ENCODE measurements at places on chromosomes 16 and 17.
A peak's percentile ranks its signal among the peaks of the same experiment; 100 is the strongest.

- DNase-seq, result peak; percentile 78
Observed at GRCh38 chr17:17156107-17156506, 50.0 kb downstream of the PLD6 start.

- DNase-seq, result no peak
Observed at GRCh38 chr17:43935926-43936261, 6.4 kb downstream of the PPY start.

- DNase-seq, result no peak
Observed at GRCh38 chr16:85943711-85944110, 44.7 kb downstream of the IRF8 start.

- DNase-seq, result no peak
Observed at GRCh38 chr17:43581130-43581529, 35.0 kb upstream of the ETV4 start.

DNA sequence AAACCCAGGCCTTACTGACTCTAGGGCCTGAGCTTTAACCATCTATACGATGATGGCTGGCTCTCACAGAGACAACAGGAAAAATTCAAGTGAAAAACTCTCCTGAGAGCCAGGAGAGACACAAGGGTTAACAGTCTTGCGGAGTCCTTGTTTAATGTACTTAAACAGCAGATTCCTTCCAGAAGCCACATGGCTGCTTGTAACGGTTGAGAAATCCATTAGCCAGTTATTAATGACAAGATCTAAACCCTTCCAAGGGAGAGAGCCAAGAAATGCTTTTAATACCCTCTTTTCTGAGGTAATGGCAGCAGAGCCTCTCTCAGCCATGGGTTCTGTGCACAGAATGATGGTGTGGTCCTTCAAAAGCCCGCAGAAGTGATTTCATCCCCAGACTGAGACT, 5.2 kb upstream of the ALDOA start:
- DNase-seq, result no peak

DNA sequence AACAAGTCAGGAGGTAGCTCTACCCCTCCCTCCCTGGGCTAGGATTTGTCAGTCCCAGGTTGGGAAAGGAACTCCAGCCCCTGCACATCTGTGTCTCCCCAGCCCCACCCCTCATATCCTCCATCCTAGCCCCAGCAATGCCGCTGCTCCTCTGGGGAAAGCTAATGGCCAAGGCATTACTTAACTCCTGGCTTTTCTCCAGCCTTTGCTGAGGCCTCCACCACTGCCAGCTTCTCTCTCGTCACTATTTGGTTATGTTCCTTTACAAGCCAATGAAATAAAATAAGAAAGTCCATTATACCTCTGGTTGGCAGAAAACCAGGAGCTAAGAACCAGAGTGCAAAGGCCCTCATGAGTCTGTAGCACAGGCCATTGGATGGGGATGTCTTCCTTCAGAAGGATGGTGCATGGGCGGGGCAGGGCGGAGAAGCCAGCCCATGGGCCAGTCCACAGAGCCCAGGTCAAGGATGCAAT, 171.0 kb downstream of the CCDC182 start:
- peak; percentile 32 for DNase-seq

- no peak for DNase-seq
Observed at GRCh38 chr17:13704333-13704732, 102.6 kb upstream of the HS3ST3A1 start.

GRCh38 chr17:51668963-51669246, 408.6 kb downstream of the UTP18 start:
- DNase-seq, result no peak

DNA sequence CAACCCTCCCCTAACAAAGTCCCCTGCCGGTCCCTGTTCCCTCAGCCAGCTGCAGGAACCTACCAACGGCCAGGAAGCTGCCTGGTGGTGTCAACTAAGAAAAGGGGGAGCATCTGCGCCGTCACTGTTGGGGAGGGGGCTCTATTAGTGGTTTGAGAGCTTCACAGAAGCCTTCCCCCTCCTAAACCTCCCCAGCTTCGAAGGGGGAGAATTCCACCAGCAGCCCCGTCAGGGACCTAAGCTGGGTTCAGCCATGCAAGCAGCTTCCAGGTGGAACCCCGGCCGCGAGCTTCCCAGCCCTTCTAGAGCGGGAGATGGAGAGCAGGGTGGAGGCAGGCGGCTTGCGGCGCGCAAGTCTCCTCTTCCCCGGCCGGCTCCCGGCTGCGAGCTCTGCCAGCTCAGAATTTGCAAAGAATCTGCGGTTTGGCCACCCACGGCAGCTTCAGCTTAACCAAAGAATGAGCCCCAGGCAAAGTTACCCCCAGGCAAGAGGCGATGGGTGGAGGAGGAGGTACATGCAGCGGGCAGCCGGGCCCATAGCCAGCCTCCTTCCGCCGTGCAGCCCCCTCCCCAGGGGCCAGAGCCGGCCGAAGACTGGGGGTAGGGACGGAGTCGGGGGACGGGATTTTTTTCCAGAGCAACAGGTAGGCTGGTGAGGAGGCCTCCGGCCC, 33.7 kb downstream of the DDX19A start:
- DNase-seq, result peak; percentile 57

DNA sequence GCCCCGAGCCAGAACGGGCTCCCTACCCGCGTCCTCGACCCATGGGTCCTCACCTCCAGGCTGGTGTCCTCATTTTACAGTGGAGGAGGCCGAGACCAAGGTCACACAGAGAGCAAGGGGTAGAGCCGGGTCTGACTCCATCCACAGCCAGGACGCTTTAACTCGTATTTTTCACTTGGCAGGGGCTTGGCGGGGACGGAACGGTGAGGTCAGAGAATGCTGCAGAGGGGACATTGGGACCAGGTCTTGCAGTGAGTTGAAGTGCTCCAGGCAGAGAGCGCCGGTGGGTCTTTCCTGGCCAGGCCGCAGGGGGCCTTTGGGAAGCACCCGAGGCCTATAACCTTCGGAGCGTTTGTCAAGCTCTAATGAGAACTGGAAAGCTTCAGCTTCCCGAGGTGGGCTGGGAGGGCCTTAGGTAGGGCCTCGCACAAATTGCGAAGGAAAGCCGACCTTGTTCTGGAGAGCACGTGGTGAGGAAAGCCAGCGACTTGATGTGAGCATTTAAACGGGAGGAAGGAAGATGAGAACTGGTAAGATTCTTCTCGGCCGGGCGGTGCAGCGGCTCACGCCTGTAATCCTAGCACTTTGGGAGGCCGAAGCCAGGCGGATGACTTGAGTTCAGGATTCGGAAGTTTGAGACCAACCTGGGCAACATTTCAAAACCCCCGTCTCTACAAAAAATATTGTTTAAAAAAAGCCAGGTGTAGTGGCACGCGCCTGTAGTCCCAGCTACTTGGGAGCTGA, 908 bp upstream of the CLUH start:
- no peak for DNase-seq

- peak; percentile 58 for DNase-seq
Observed at GRCh38 chr16:87926246-87927194, 9.8 kb downstream of the CA5A start.

DNA sequence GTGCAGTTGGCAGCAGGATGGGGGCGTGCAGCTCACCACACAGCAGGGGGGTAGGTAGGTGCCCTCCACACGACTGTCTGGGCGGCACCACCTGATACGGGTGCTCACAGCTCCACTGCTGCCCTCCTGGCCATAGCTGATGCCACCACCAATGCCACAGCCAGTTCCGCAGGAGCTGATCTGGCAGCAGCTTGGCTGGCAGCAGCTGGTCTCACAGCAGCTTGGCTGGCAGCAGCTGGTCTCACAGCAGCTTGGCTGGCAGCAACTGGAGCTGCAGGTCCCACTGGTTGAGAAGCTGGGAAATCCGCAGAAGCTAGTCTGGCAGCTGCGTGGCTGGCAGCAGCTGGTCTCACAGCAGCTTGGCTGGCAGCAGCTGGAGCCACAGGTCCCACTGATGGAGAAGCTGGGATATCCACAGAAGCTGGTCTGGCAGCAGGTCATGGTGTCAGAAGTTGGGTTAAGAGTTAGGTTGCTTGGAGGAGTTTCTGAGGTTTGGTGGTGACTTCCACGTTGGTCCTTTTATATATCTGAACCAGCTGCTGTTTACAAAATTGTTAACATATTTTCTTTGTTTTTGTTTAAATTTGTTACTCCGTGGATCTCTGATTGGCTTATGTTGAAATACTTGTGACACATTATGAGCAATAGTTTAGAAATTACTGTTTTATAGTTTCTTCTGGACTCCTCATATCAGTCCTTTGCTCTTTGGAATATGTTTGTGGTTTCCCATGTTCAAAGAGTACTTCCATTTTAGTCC, at the start of gene KRTAP1-5:
Gene KRTAP1-5, minus strand, starts transcription at position 494 of the 757 bp plus-strand sequence. Its CDS starts 53 bp downstream, at position 441.
- no peak for DNase-seq

GRCh38 chr17:75843577-75844529, at the start of gene UNC13D:
UNC13D (minus strand) TSS chr17:75844404; CDS start chr17:75844337, 67 bp downstream.
- DNase-seq, result no peak

DNA sequence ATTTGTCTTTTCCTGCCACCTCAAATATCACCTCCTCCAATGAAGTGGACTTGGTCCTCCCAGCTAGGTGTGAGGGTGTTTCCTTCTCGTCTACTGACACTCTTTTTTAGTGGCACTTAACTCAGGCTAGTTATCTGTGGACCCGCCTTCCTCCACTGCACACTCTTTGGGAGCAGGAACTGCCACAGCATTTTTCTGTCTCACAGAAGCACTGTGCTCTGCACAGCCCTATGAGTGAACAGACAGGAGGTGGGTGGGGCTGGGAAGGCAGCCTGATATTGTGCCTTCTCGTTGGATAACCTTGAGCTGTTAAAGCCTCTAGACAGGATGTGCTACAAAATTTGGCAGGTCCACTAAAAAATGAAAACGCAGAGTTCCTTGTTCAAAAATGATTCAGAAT, 31.9 kb upstream of the HOXB13 start:
- DNase-seq, result no peak

DNA sequence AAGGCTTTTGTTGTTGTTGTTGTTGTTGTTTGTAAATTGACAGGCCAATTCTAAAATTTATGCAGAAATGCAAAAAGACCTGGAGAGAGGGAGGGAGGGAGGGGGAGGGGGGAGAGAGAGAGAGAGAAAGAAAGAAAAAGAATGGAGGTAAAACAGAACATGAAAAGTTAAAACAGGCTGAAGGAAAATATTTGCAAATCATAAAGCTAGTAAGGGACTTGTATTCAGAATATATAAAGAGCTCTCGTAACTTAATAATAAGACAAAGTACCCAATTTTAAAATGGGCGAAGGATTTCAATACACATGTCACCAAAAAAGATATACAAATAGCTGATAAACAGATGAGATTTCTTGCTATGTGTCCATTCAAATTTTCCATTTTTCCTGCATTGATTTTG, 15.4 kb downstream of the TNRC6C start:
- DNase-seq, result no peak

- no peak for DNase-seq
Observed at GRCh38 chr17:69170377-69170776, 28.7 kb upstream of the ABCA6 start.

DNA sequence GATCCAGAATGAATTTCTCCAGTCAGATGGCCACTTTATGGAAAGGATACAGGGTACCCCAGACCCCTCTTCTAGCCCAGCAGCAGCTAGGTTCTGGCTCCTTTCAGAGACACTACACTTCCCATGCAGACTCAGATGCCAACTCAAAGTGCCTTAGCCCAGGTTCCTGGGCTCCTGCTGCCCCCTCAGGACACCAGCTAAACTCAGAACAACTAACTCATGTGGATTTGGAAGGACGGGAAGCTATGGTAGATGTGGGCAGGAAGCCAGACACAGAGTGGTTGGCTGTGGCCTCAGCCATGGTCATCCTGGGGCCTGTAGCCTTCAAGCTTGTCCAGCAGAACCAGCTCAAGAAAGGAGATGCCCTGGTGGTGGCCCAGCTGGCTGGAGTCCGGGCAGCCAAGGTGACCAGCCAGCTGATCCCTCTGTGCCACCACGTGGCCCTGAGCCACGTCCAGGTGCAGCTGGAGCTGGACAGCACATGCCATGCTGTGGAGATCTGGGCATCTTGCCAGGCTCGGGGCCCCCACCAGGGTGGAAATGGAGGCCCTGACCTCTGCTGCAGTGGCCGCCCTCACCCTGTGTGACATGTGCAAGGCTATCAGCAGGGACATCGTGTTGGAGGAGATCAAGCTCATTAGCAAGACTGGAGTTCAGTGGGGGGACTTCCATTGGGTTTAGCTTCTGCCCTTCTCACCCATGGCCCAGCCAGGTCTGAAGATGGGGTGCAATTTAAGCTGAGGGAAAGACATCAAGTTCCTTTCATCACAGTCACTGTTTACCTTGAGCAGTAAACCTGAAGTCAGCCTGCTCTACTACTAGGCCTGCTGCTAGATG, 111.8 kb downstream of the N4BP1 start:
- DNase-seq, result no peak

DNA sequence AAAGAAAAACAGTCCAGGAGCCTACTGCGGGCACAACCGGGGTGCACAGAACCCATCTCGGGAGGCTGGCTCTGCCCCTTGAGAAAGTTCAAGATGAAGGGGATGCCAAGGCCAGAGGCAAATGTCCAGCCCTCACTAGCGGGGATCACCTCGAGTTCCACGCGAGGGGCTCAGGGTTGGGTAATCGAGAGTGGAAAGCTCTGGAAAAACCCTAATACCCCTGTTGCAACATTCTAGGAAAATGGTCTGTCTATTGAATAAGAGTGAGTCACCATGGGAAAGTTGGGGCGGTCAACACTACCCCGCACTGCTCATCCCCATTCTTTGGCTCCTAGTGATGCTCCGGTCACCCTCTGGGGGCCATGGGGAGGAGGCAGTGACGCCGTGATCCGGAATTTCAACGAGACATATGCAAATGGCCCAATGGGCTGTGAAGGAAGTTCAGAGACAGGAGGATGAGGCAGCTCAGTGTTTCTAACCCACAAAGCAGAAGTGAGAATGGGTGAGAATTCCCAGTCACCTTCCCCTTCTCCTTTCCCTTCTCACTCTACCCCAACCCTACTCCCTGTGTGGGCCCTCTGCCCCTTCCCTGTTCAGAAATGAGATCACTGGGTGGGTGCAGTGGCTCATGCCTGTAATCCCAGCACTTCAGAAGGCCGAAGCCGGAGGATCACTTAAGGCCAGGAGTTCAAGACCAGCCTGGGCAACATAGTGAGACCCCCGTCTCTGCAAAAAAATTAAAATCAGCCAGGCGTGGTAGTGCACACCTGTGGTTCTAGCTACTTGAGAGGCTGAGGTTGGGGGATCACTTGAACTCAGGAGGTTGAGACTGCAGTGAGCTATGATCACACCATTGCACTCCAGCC, 22.4 kb downstream of the SOCS3 start:
- no peak for DNase-seq

DNA sequence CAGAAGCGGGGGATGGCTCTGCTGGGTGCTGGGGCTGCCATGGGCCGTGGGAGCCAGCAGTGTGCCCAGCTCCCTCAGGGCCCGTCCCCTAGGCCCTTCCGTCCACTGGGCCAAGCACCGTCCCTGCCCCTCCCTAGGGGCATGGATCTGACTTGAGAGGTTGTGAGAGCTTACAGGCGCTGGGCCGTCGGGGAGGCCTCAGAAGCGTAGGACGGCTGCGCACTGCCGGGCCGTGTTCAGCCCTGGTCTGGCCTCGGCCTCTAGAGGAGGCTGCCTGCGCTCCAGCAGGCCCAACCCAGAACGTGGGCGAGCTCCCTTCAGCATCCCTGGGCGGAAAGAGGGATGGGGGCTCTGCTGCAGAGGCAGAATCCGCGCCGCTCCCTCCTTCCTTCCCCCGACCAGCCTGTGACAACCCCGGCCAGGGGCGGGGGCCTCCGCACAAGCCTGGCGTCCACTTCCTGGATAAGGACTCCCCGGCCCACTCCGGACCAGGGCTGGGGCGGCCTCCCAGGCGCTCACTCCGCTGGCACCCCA, 685 bp upstream of the MPG start:
- DNase-seq, result no peak

- no peak for DNase-seq
Observed at GRCh38 chr17:74241431-74241830, 28.1 kb downstream of the TTYH2 start.

- no peak for DNase-seq
Observed at GRCh38 chr17:4221899-4222659, 41.7 kb downstream of the ANKFY1 start.
